ENCODE measurements at places on chromosomes 2 and 18. TPM values are rescaled to one million over a fixed set of nuclear protein-coding genes. Genes with fewer than 3 reads are reported as not detected.
A peak's percentile ranks its signal among the peaks of the same experiment; 100 is the strongest.

Gene CD8A
- total RNA-seq: 0.28 TPM

Gene PFN4
- 2.6 TPM for total RNA-seq

Gene IL1R2
- 3.8 TPM for total RNA-seq

Gene ECEL1
- not detected for total RNA-seq

Gene AAMP
- total RNA-seq: 165 TPM

Gene CCDC150
- total RNA-seq: 9.8 TPM

Gene PIK3C3
- total RNA-seq: 31.4 TPM

DNA sequence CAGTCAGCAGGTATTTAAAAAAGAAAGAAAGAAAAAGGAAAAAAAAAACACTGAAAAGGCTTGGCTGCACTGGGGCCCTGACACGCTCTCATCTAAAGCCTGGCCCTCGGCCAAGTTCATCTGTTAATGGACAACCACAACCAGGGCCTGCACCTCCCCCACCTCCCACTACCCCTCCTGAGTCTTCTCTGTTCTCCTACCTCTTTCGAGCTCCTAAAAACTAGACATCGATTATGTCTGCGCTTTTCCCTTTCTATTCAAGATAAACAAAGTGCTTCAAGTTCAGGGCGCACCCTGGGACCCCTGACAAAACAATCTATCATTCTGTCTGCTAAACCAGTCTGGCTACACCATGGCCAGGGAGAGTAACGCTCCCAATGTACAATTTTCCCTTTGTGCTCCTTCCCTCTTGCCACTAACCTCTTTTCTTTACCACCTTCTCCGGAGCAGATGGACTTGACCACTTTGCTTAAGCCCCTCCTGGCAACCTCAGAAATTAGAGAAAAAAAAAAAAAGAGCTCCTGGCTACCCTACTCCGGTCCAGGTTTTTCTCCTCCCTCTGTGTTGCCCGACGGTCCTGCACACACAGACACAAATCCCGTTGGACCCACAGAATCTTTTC lies 22.7 kb downstream of the BCL11A start:
- H3K27ac ChIP-seq: no peak overlapping the region
- DNase-seq: no peak
- H3K4me1 ChIP-seq: no peaks in the 10 kb centered on the region
- no peaks in the 10 kb centered on the region for H3K36me3 ChIP-seq

- H3K27ac ChIP-seq: no peak overlapping the region
- H3K36me3 ChIP-seq: peaks cover 3% of the 10 kb centered on the region
- H3K4me1 ChIP-seq: no peaks in the 10 kb centered on the region
- no peaks in the 10 kb centered on the region for H3K27me3 ChIP-seq
Observed at GRCh38 chr2:46707909-46708308, 207.7 kb downstream of the MCFD2 start.

- no peaks in the 10 kb centered on the region for H3K27me3 ChIP-seq
- H3K4me1 ChIP-seq: peaks cover 4% of the 10 kb centered on the region
- H3K4me3 ChIP-seq: no peak overlapping the region
- DNase-seq: peak; percentile 19
- H3K27ac ChIP-seq: no peak overlapping the region
Observed at GRCh38 chr2:181589779-181590178, 67.1 kb downstream of the CERKL start.

GRCh38 chr2:178008636-178009289 lies 63.8 kb downstream of the PDE11A start:
- H3K27me3 ChIP-seq: no peaks in the 10 kb centered on the region
- H3K27ac ChIP-seq: no peak overlapping the region
- DNase-seq: no peak
- H3K4me1 ChIP-seq: no peaks in the 10 kb centered on the region
- H3K36me3 ChIP-seq: no peaks in the 10 kb centered on the region

GRCh38 chr2:42752816-42753813 lies 10.8 kb downstream of the OXER1 start:
- H3K27me3 ChIP-seq: no peaks in the 10 kb centered on the region
- no peaks in the 10 kb centered on the region for H3K36me3 ChIP-seq
- no peaks in the 10 kb centered on the region for H3K4me1 ChIP-seq
- H3K27ac ChIP-seq: no peak overlapping the region
- no peak for DNase-seq

DNA sequence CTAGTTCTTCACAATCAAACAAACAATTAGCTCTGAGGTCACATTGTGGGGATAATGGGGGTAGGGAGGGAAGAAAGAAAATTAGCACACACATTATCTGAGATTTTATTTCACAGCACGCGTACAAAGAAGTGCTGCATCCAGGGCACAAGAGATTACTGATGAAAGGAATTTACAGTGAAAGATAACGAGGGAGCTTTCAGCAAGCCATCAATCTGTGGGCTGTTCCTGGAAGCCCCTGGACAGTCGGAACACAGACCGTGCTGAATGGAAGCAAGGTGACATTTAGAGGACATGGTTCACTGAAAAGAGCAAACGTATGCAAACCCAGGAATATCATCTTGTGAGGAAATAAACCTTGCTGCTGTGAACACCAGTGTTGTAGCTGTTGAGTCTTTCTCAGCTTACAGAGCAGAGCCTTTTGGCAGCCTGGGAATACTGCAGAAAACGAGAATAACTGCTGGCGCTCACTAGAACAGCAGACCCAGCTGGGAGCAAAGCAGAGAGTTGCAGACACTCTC lies 63.2 kb downstream of the SCG2 start:
- no peak overlapping the region for H3K4me3 ChIP-seq
- peak overlapping the region; percentile 60 for H3K27ac ChIP-seq
- H3K4me1 ChIP-seq: peaks cover 19% of the 10 kb centered on the region
- DNase-seq: no peak

DNA sequence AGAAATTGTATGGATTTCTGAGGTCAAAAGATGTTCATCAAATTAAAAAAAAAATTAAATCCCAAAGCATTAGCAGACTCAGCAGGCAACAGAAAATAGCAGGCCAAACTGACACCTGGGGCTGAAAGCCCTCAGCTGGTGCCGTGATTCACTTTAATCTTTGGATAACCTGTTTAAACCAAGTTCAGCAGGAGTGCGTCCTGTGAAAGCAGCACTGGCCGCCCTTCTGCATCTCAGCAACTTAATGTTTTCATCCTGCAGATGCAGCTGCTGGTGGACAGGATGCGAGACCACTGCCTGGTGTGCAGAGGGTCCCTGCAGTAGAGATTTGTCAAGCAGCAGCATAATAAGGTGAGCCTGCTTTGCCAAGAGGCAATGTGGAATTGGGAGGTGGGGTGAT lies 41.2 kb downstream of the CCDC68 start:
- no peaks in the 10 kb centered on the region for H3K4me1 ChIP-seq
- H3K4me3 ChIP-seq: no peak overlapping the region
- no peak for DNase-seq
- no peaks in the 10 kb centered on the region for H3K36me3 ChIP-seq
- H3K27me3 ChIP-seq: no peaks in the 10 kb centered on the region

DNA sequence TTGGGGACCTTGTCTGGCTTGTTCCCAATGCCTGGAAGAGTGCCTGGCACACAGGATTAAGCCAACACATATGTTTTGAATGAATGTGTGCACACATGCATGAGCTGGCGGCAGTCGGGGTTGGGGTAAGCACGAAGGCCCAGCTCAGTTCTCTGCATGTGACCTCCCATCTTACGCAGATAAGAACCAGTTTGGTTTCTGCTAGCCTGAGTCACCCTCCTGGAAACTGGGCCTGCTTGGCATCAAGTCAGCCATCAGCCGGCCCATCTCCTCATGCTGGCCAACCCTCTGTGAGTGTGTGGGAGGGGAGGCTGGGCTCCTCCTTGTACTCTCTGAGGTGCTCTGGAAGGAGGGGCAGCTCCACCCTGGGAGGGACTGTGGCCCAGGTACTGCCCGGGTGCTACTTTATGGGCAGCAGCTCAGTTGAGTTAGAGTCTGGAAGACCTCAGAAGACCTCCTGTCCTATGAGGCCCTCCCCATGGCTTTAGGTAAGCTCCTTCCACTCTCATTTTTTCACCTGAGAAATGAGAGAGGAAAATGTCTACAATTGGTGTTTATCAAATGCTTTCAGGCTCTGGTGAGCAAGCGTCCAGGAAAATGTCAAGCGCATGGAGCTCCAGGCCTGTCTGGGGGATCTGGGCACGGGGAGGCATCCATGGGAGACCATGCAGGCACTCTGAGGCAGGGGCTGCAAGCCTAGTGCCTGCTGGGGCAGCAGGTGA lies 9.7 kb upstream of the IL1RN start:
- peak; percentile 90 for DNase-seq
- H3K27ac ChIP-seq: peak overlapping the region; percentile 69
- no peaks in the 10 kb centered on the region for H3K27me3 ChIP-seq
- H3K4me1 ChIP-seq: peaks cover 26% of the 10 kb centered on the region
- no peak overlapping the region for H3K4me3 ChIP-seq

- DNase-seq: peak; percentile 12
- H3K4me1 ChIP-seq: no peaks in the 10 kb centered on the region
- no peak overlapping the region for H3K27ac ChIP-seq
- no peak overlapping the region for H3K4me3 ChIP-seq
Observed at GRCh38 chr2:73907840-73908452, 15.1 kb downstream of the ACTG2 start.

DNA sequence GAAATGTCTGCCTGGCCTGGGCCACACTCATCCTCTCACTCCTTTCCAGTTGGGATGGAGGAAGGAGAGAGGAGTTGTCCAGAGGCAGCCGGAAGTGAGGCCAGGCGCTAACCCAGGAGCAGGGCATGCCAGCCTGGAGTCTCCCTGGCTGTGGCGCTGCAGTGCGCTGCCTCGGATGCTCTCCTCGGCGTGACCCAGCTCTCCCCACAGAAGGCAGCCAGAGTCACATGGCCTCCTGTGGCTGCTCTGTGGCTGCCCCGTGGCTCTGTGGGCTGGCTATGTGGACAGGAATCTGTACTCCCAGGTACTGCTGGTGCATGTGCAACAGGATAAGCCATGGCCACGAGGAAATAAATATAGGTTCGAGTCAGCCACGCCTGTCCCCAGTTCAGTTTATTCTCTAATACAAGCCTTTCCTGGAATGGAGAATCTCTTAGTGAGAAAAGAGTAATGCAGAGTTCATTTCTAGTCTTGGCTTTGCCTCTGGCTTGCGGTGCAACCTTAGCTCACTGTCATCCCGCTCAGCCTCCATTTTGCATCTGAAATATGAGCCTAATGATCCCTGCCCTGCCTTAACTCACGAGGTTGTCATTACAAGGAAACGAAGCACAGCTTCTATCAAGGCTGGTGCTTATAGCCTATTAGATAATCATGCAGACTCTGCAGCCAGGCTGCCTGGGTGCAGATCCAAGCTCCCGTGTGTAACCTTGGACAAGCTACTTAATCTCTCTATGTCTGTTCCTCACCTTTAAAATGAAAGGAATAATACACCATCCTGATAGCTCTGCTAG lies 106.3 kb downstream of the ANTXR1 start:
- no peaks in the 10 kb centered on the region for H3K27me3 ChIP-seq
- no peak overlapping the region for H3K4me3 ChIP-seq
- DNase-seq: no peak
- no peaks in the 10 kb centered on the region for H3K4me1 ChIP-seq

- H3K4me3 ChIP-seq: no peak overlapping the region
- H3K27ac ChIP-seq: peak overlapping the region; percentile 99
- no peaks in the 10 kb centered on the region for H3K27me3 ChIP-seq
Observed at GRCh38 chr2:10285191-10285555, 17.5 kb upstream of the HPCAL1 start.

DNA sequence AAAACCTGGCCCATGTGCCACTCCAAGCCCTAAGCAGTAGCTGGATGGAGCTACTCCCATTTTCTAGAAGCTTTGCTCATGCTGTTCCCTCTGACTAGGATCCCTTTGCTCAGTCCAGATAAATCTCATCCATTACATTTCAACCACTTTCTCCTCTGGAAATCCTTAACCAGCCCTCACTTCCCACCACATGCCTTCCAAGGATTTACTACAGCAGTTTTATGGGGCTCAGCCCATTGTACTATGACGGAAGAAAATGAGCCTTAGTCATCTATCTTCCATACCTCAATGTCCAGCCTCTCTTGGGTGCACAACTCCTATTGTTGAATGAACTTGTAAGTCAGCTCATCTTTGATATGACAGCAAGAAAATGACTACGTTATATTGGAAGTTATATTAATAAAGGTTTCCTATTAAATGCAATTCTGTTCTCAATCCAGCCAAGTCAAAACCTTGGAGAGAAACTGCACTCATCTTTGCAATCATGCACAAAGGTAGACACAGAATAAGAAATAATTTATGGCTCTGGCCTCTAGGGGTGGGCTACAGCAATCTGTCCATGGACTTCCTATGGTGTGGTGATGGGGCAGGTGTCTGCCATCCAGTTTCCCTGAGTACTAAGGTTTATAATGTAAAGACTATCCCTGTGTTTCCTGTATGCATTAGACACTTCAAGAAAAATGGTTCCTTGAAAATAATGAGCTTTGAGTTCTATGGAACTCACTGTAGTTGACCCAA lies 3.4 kb downstream of the B4GALT6 start:
- peak overlapping the region; percentile 89 for H3K27ac ChIP-seq
- H3K4me1 ChIP-seq: peaks cover 47% of the 10 kb centered on the region
- H3K36me3 ChIP-seq: no peaks in the 10 kb centered on the region
- H3K4me3 ChIP-seq: no peak overlapping the region

DNA sequence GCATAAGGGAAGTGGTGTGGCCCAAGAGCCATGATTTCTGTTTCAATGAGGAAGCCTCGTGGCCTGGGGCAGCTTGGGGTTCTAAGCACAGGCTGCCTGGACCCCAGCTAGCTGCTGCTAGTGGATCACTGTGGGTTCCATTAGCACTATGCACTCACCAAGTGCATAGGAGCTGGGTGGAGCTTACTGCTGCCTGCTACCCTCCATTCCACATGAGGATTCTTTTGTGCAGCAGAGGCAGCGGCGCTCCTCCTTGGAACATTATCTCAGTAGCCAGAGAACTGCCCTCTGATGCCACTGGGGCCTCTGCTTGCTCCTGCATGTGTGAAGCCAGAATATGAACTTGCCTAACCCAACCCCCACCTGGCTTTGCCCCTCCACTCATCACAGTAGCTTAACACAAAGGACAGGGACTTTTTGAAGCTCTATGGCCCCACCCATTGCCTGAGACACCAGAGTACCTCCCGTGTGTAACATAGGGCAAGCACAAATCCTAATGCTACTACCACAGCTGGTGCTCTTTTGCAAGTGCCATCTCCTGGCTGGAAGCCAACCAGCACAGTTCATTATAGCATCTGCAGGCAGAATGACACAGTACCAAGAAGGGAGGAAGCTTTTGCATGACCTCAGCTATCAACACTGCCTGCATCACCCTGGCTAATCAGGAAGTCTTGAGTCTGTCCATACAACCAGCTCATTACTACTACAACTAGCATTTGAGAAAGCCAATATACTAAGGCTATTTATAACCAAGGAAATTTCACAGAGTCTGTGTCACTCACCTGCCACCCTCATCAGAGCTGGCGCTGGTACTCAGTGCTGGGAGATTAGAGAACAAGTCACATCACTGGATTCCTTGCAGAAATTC lies 297.0 kb upstream of the GULP1 start:
- H3K4me3 ChIP-seq: no peak overlapping the region
- DNase-seq: no peak
- H3K27me3 ChIP-seq: no peaks in the 10 kb centered on the region
- H3K27ac ChIP-seq: no peak overlapping the region
- H3K36me3 ChIP-seq: no peaks in the 10 kb centered on the region

DNA sequence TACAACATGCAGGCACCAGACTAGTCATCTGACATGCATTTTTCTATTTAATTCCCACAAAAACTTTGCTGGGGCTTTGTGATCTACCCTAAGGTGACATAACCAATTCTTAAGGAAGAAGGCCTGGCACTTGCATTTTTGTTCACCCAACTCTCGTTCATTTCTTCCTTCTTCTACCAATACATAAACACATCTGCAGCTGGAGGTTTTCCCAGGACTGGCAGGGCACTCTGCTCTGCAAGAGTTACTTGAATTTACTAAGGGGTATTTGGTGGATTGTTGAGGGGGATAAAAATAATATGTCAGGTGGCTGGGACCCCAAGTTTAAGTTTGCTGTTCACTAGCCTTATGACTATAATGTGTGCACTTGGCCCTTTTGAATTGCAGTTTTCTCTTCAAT lies 111.4 kb upstream of the TRIB2 start:
- H3K27me3 ChIP-seq: no peaks in the 10 kb centered on the region
- no peak for DNase-seq
- no peak overlapping the region for H3K27ac ChIP-seq
- H3K4me1 ChIP-seq: peaks cover 14% of the 10 kb centered on the region
- no peak overlapping the region for H3K4me3 ChIP-seq

Data from PC-9 (cell line).